ENCODE measurements at places on chromosomes 3 and 15.

DNA sequence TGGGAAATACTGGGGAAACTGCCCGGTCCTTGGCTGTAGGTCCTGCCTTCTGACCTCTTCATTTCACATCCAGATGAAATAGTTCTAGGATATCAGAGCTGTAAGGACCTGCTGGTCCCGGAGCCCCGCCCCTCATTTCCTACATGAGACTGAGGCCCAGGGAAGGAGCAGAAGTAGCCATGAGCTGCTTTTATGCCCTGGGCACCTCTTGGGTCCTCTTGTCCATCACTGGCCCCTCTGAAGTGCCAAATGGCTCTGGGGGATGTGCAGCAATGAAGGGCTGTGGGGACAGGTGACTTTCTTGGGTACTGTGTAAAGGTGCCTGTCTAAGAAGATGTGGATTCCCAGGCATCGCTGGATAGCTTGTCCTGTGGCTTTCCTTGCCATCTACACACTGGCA, 40.3 kb upstream of the ESYT3 start:
- DNase-seq = no peak

DNA sequence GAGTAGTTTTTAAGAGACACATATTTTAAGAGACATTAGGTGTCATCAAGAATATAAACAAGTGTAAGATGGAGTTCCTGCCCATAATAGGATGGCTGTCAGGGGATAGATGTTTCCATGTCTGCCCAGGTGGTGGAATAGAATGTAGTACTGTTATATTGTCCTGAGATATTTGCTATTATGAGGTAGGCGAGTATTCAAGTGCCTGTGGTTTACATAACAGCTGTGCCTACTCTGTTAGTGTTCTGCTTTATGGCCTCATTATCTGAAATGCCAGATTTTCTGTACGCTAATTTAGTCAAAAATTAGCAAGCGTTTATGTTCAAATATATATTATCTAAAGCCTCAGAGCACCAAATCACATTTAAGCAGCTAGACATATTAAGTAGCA, 360.2 kb upstream of the ROPN1 start:
- no peak for DNase-seq

DNA sequence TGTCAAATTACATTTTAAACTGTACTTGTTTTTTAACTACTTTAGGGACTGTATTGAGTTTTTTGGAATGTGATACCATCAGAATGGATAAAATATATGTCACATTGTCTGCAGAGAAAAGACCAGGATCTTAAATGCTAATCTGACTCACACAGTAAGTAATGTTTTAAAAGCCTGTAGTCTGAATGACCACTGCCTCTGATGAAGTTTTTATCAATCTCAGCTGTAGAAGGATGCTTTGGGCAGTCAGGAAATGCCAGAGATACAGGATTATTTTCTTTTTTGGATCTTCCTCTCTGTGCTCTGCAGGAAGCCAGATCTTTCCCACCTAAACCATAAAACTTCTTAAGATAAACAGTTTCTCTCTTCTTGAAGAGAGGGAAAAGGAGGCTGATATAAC, 73.1 kb upstream of the PRTG start:
- DNase-seq = no peak

DNA sequence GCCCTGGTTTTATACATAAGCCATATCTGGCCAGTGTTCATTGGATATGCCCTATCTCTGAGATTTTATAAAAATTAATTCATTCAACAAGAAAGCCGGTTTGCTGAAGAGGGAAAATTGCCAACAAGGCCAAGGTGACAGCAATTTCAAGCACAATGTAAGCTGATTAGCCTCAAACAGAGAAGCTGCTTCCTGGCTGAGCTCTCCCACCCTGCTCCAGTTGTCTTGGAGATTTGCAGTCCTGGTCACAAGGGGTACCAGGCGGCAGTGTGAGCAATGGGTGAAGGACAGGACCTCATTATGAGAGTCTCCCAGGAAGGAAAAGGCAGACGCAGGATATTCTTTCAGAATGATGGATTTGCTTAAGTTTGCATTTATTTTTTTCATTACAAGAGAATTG, 5.4 kb upstream of the THSD4 start:
- no peak for DNase-seq

DNA sequence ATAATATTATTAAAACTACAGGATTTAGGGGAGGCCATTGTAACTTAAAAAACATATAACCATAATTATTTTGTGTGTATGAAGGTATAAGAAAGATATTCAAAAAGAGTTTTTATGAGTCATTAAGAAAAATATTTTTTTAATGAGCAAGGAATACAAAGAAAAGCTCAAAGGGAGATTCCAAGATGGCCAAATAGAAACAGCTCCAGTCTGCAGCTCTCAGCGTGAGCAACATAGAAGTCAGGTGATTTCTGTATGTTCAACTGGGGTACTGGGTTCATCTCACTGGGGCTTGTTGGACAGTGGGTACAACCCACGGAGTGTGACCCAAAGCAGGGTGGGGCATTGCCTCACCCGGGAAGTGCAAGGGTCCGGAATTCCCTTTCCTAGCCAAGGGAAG, 336.1 kb downstream of the TBL1XR1 start:
- DNase-seq = no peak

- DNase-seq = no peak
These were observed 69.1 kb downstream of the FGF7 start for GRCh38 chr15:49492151-49492550.

GRCh38 chr3:195895078-195895860, 13.1 kb downstream of the TNK2 start:
- peak; percentile 72 for DNase-seq

DNA sequence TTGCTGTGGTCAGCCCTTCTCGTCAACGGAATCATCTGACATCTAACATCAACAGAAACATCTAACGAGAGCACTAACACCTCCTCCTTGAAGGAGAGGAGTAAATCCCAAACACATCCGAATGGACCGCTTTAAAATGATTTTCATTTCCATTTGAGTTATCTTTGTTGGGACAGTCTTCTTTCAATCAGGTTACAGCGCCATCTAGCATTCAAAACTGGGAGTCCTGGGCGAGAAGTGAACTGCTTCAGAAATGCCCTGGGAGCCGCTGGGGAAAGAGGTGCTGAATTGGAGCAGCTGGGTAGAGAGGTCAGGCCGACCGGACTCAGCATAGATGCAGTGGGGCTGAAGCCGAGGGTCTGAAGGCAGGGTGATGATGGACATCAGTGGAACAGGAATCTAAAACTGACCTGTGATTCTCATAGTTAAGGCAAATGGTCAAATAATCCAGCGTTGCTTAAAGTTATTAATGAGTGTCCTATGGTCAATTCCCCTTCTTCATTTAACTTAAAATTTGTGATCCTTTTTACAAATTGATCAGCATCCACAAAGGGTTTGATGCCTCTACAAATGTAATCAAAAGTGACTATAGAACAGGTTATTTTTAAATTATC, 170.0 kb upstream of the NDN start:
- DNase-seq = no peak

GRCh38 chr3:64438812-64439211, 213.5 kb upstream of the PRICKLE2 start:
- DNase-seq = no peak

- no peak for DNase-seq
These were observed 105.2 kb downstream of the LRIG1 start for GRCh38 chr3:66395635-66396034.

DNA sequence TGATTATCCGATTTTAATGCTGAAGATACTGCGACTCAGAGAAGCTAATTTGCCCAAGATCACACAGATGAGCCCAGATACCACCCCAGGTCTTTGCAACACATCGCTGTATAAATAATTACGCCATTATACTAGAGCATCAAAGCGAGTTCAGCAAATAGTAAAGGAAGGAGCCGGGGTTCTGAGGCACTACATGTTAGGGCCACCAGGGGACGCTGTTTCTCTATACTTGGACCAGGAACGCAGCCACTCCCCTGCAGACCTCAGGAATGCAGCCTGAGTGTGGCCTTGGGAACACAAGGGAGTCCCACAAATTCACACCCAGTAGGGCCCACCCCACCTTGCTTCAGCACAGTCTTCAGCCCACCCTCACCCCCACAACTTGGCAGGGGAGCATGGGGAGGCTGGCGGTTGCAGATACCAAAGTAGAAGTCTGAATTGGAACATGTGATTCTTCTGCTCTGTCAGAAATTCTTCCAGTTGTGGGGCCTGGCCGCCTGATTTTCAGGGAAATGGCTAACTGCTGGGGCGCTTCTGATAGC, 57.8 kb upstream of the RYK start:
- peak; percentile 69 for DNase-seq

- no peak for DNase-seq
These were observed 472.2 kb downstream of the MCTP2 start for GRCh38 chr15:94703596-94703995.

DNA sequence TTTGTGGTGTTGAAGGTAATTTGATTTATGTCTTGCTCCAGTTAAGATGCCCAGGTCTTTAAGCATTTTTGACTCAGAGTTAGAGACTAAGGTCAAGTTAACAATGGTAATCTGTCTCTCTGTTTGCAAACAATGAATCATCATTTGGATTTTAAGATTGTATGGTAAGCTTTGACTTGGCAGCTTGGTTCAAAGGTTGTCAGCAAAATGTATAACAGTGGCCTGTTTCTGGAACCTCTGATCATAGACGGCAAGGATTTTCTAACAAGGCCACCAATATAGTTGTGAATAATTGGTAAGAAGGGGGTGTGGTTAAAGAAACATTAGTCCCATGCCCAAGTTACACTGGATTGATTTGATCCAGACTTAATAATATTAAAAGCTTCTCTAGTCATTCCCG, 775.2 kb upstream of the GOLIM4 start:
- no peak for DNase-seq

GRCh38 chr3:117543521-117543920, 833.9 kb downstream of the TUSC7 start:
- no peak for DNase-seq

GRCh38 chr3:14847613-14848541, 29.1 kb downstream of the FGD5 start:
- no peak for DNase-seq

- no peak for DNase-seq
These were observed 27.0 kb downstream of the CCNL1 start for GRCh38 chr3:157132936-157133335.

DNA sequence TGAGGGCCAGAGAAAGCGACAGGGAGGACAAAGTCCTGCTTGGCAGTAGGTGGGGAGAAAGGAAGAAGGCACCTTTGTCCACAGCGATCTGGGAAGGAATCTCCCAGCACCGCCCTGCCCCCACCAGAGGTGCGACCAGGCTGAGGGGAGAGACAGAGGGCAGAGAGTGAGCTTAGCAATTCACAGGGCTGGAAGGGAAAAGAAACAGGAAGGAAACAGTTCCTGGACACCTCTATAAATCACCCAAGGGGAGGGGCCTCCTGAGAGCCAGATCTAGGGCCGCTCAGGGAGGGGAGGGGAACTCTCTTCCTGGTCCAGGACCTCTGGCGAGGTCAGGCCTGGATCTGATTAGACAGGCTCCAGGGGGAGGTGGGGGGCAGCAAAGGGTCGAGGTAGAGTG, 35.4 kb downstream of the RNU5B-1 start:
- DNase-seq = no peak

- DNase-seq = no peak
These were observed 216.1 kb downstream of the NAALADL2 start for GRCh38 chr3:175075269-175075668.

- DNase-seq = no peak
These were observed 25.3 kb downstream of the CHDH start for GRCh38 chr3:53820756-53821580.

DNA sequence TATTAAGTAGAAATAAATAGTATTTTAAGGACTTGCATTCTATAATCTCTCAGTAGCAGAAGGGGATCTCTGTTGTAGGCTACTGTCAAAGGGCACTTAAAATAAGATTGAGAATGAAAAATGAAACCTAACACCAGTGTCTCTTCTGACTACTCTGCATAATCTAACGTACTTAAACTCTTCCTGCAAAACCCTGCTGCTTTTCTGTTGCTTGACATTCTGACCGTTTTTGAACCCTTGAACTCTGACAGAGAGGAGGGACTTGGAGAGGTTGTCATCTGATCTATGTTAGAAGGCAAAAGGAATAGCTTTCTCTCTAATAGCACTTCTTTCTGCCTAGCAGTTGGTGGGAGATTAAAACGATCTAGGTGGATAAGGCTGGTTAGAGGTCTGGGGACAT, 204.6 kb downstream of the ZIC1 start:
- no peak for DNase-seq

DNA sequence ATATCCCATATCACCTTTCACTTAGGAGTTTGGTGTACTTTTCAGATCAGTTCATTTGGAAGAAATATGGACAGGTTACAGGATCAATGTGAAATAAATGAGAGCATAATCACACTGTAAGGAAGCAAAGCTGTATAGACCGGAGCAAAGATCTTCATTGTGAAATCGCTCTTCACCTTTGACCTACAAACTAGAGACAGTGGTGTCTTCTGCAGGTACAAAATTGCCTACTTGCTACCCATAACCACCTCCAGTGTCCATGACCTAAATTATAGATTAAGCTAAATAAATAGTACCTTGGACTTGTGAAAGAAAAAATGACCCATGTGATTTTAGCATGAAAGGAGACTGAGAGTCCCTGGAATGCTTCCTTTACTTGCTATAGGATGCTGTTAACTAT, 379.5 kb upstream of the SUCLG2 start:
- DNase-seq = no peak

GRCh38 chr15:79091204-79091867, 756 bp upstream of the RASGRF1 start:
- no peak for DNase-seq

- DNase-seq = no peak
These were observed 84.9 kb upstream of the SKOR1 start for GRCh38 chr15:67740405-67740804.

- no peak for DNase-seq
These were observed 17.9 kb upstream of the FAN1 start for GRCh38 chr15:30885814-30886213.

DNA sequence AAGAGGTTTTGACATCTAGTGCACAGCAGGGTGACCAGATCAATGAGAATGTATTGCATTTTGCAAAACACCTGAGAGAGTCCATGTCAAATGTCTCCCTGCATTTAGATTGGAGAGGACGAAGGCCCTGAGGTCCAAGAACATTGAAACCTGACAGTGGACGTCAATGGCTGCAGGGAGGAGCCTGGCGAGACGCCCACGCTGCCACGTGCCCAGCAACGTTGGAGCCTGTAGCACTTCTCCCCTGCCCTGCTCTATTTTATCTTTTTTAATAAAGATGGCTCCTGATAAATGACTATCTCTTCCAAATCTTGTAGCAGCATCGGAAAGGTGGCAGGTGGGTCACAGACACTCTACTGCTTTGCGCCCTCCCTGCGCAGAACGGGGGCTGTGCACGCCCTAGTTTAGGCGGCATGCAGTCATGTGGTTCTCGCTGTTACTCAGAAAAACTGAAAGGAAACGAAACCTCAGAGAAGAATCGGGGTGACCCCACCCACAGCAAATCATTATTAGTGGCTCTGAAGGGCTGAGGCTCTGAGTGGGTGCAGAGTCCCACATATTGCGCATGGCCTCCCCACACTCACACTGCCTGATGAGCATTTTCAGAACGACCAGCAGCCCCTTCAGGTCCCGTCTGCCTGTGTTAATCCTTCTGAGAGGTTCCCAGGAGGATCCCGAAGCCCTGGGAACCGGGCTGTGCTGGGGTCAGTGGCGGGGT, 62.5 kb upstream of the TAMM41 start:
- no peak for DNase-seq

GRCh38 chr3:48268381-48268935, 27.6 kb downstream of the ZNF589 start:
- peak; percentile 90 for DNase-seq
